ENCODE measurements at places on chromosomes 16 and 17.

DNA sequence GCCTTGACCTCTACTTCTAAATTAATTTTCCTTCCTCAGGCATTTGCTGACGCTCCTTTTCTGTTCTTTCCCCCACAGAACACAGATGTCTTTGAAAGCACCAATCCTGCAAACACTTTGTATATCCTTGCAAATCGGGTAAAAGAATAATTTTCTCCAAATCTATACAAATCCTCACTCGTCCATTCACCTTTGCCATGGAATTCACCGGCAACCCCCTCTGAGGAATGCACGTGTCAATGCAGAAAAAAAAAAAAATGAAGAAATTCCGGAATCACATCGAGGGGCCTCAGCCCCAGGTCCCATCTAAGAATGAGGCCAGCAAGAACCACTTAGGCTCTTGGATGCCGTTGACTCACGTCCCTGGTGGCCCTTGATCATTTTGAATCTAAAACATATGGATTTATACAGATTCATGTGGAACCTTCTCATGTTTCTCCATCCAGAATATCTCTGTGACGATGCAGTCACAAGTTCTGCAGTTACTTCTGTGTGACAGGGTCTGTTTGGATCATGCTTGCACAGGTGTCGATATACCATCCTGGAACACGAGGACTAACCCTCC is 136.9 kb downstream of the RBFOX3 start:
- no peak for ATAC-seq

DNA sequence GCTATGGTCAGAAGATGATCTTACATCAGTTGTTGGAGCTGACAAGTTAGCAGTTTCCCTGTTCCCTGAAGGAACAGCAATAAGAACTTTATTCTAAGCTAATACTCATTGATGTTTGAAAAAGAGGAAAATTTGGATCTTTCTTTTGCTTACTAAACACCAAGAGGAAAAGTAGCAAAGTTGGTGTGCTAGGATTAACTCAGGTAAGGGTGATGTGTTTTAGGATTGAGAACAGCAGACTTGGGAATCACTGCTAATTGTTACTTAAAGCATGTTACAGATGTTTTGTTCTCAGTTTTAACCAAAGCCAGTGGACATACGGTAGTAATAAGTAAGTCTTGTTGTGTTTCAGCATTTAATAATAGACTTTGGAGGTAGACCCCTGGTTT is 3.7 kb downstream of the SETD6 start:
- ATAC-seq = no peak

DNA sequence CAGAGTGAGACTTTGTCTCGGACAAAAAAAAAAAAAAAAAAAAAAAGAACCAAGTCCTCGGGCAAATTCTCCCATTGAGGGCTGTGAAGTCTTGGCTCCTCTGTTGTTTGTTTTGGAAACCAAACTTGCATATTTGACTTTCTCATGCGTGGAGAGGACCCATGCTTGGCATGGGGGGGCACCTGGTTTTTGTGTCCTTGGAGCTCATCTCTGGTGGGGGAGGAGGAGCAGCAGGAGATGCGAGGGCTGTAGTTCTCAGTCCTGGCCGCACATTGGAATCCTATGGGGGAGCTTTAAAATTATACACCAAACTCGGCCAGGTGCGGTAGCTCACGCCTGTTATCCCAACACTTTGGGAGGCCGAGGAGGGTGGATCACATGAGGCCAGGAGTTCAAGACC is 74.5 kb downstream of the ABCC6 start:
- no peak for ATAC-seq

- ATAC-seq = no peak
Observed at GRCh38 chr17:80455784-80456183, 20.6 kb downstream of the NPTX1 start.

DNA sequence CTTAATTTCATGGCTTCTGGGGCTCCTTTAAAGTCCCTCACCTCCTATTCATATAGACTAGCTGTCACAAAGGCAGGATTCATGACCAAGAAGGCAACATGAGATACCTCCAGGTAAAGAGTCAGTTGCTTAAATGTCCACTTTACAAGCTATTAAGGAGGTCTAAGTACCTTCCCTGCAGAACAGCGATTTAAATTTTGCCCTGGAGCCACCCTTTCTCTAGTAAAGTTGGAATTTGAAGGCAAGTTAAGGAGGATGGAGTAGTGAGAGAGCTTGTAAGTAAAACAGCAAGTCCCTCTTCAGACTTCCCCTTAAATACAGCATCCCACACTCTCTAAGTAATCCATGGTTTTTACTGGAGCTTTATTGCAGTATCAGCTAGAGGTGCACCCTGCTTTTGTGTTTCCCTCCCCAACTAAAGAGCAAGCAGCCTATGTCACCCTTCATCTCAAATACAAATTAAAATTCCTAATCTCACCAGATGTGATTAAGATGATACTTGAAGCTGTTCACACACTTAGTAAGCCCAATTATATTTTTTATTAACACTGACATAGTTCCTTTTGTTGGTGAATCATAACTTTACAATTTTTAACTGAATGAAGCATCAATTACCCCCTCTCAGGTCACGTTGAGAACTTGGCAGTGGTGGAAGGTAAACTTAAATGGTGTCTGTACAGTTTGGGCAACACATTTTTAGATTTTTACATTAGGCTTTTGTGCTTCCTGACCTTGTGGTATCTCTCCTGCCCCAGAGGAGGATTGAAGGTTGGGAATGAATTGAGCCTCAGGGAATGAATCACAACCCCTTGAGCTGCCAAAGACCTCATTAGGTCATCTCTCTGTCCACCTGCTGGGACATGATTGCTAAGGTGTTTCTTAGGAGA is 108.9 kb downstream of the TANGO6 start:
- ATAC-seq = no peak

DNA sequence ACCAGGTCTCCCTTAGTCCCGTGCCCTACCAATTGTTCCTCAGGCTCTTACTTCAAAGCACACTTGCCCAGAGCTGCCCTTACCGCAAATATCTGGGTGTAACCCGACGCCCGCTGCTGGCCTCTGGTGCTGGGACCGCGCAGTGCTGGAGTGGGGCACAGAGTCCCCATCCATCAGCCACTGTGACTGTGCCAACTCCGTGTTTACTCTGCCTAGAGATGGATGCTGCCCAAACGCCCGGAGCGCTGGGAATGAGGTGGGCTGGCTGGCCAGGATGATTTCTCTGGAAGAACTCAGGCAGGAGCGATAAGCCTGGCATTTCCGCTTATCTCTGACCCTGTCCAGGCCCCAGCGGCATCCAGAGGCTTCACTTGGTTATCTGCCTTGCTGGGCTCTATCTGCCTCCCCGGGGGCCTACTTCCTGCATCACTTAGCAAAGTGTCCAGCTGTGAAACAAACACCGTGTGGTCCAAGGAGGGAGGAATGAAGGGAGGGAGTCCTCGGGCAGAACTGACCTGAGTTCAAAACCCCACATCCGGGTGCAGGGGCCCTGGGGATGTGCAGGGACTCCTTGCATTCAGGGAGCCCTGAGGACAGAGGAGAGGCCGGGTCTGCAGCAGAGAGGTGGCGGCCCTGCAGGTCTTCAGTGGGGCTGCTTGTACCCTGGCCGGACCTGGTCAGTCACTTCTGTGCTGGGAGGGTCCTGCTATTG is 9.4 kb upstream of the MYLK3 start:
- no peak for ATAC-seq

GRCh38 chr16:88131256-88131655 is 180.0 kb downstream of the BANP start:
- no peak for ATAC-seq

GRCh38 chr17:66459811-66460270 is 157.4 kb downstream of the PRKCA start:
- ATAC-seq = no peak

- no peak for ATAC-seq
Observed at GRCh38 chr17:18231164-18231563, 5.7 kb downstream of the LLGL1 start.

DNA sequence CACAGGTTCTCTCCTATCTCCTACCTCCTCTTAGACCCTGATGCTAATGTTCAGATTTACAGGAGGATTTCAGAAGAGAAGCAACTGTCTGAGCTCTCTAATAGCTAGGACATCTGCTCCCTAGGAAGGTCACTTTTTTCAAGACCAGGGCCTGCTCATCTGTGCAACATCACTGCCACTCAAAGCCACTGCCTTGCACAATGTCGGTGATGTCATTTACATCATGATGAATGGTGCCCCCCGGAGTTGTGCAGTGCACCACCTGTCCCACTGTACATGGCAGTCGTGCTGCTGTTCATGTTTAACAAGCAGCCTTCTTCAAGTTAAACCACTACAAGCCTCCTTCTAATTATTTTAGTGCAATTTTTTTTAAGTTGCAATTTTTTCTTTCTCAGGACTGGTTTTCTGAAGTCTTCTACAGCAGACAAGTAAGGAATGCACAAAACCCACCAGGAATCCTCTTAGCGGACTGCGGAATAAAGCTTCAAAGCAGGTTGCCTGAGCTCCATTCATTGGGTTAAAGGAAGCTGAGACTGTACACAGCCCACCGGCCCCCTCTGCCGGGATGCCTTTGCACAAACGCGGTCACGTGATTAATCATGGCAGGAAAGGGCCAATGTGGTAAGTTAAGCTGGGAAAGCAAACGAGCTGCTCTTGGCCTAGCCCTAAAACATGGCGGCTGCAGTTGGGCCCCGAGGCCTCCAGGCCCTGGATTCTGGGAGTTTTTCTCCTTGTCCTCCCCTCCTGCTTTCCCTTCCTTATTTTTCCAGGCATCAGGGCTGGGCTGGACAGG is 74.1 kb downstream of the MYH11 start:
- no peak for ATAC-seq

GRCh38 chr17:27329146-27329805 is 35.4 kb downstream of the WSB1 start:
- no peak for ATAC-seq

- no peak for ATAC-seq
Observed at GRCh38 chr17:33680472-33680871, 387.4 kb upstream of the ASIC2 start.

DNA sequence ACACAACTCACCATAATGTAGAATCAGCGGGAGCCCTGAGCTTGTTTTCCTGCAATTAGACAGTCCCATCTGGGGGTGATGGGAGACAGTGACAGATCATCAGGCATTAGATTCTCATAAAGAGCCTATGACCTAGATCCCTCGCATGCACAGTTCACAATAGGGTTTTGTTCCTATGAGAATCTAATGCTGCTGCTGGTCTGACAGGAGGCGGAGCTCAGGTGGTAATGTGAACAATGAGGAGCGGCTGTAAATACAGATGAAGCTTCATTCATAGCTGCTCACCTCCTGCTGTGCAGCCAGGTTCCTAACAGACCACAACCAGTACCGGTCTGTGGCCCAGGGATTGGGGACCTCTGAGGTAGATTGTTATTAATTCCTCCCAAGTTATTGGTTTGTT is 2.9 kb upstream of the DOK4 start:
- no peak for ATAC-seq

- ATAC-seq = no peak
Observed at GRCh38 chr16:89437991-89438390, 52.4 kb downstream of the ANKRD11 start.

DNA sequence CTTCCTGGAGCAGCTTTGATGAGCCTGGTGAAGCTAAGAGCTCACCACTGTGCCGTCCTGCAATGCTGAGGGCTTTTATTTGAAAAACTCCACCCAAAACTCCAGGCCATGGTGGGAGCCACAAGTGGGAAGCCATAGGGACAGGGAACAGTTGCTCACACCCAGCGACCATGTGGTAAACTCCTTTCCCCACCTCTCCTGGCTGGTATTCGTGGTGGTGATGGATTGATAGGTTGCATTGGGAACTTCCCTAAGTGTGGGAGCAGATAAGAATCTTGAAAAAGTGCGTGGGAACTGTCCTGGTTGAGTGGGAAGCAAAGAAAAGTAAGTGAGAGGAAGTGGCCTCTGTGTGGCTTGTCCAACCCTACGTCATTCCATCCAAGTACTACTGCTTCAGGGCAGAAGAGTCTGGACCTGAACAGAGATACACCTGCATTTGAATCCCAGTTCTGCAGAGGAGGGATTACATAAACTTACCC is at the start of gene CCL1:
CCL1 (minus strand) TSS at position 51 of the 479 bp plus-strand sequence. CDS start 72 bp downstream, outside the sequence.
- ATAC-seq = no peak

GRCh38 chr17:1563786-1564613 is 1.4 kb upstream of the PITPNA start:
- ATAC-seq = no peak

DNA sequence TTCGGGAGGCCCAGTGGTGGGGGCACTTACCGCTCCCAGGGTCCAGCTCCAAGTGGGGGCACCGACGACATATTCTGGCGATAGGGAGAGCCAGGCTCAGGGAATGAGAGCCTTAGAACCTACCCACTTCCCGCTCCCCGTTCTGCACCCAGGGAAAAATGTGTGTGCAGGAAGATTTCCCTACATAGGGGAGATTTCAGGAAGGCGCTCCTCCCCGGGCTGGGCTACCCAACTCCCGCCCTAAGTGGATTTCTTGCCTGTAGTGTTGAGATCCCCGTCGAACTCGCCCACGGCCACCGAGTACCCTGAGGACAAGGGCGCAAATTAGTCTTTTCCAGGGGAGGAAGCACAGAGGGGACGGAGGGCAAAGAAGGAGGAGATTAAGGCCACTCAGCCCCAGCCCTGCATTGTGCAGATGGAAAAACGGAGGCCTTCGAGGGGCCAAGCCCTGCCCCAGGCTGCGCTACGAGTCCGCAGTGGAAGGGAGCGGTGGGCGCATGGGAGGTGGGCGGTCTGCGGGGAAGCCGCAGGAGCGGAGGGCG is 5.1 kb downstream of the ITGA2B start:
- ATAC-seq = no peak

DNA sequence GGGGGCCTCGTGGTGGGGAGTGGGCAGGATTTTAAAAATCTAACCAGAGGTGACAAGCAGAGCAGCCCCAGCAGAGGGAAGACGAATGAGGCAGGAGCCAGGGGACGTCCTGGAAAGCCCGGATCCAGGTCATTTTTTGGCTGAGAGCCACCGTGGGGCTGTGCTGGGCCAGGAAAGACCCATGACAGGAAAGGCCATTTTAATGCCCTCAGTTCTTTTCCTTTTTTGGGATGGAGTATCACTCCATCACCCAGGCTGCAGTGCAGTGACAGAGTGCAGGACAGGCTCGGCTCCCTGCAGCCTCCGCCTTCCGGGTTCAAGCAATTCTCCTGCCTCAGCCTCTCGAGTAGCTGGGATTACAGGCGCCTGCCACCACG is 30.5 kb upstream of the JPH3 start:
- ATAC-seq = no peak

DNA sequence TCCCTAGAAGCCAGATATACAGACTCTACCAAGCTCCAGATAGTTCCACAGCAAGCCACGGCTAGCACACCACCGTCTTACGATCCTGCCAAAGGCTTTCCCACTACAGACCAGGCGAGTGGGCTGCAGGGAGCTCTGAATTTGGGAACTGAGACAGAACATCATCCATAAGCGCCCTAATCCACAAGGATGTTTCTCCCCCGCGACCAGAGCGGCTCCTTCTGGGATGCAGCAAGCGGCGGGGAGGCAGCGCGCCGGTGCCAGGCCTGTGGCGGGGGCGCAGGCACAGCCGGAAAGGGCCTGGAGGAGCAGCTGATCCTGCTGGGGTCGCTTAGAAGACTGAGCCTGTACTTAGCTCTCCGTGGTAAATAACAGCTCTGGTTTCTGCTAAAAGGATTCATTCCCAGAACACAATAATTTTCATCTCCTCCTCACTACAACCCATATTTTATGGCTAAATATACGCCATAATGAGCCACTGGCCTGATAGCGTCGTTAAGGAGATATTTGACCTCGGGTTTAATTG is 16.2 kb upstream of the FOXF1 start:
- no peak for ATAC-seq

- ATAC-seq = no peak
Observed at GRCh38 chr16:4060823-4061222, 55.4 kb downstream of the ADCY9 start.

GRCh38 chr17:13297183-13297582 is 279.4 kb upstream of the ELAC2 start:
- no peak for ATAC-seq

GRCh38 chr17:65495122-65496055 is 66.1 kb downstream of the AXIN2 start:
- ATAC-seq = no peak

Measured in stimulated activated memory B cell treated with anti-CD40 and anti-IgM and Interleukin-4, amounts not matched to agents 10 μg/mL and 1 μg/mL and 100 μg/mL, for 72 hours (primary cell).